Kidney glomerular epithelial cell (primary cell): ENCODE measurements at places on chromosomes 1 and 21.

- no peak for DNase-seq
Observed at GRCh38 chr1:241527146-241527545, 5.0 kb upstream of the KMO start.

DNA sequence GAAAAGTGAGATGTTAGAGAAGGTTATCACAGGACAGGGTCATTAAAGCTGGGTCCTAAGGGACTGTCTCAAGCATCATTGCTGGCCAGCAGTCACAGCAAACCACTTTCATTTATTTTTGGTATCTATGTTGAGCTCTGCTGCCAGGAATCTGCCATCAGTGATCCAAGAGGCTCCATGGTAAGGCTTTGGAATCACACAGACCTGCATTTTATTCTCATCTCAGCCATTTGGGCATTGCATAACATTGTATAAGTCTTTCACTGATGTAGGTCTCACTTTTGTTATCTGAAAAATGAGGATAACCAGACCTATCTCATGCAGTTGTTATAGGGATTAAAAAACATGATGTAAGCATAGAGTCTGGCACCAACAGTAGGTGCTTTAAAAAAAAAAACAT, 77.5 kb downstream of the OMA1 start:
- no peak for DNase-seq

DNA sequence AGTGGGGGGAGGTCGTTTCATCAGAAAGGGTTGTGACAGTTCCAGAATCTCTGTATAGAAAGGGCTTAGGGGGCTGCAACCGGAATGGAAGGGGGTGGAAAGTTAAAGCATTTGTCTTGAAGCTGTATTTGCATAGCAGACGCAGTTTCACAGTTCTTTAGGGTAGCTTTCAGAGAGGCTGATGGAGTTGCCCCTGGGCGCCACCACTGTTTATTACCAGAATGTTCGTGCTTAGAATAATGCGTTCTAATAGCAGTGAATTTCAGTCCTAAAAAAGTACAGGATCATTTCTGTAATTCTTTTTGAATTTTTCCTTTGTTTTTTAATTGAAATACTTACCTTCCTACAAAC, 1.3 kb downstream of the EXO1 start:
- DNase-seq: no peak

GRCh38 chr21:35861661-35862060, 198.7 kb downstream of the SETD4 start:
- DNase-seq: no peak

DNA sequence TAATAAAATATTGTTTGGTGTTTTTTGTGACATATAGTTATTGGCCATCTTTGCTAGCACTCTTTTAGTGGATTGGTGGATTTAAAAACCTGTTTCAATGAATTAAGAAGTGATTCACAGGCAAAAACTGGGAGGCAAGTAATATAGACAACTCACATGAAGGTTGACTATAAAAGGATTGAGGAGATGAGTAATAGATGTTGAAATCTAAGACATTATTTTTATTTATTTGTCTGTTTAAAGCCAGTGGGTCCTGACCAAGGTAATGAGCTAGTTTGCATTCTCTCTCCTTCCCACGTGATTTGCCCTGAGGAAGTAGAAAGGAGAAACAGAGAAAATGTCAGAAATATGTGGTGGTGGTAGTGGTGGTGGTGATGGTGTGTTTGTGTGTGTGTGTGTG, 351.5 kb upstream of the ZP4 start:
- DNase-seq: no peak

DNA sequence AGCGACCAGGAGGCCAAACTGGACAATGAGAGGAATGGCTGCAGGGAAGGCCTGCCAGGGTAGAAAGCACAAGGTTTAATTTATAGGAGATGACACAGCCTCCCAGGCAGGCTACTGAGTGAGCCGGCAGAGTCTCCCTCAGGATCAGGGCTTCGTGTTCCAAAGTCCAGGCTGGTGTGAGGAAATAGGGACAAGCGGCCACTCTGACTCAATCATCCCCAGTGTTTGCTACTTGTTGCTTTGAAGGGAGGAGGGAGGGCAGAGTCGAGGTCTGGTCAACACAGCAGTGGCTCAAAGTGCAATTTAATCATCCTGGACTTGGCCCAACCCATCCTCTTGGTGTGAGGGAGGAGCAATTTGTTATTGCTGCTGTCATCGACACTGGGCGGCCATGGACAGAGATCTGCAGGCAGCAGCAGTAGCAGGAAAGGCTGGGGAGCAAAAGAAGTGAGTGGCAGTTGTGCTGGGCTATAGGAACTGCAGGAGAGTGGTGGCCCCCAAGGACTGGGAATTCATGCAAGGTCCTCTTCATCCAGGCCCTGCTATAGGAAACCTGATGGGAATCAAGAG, 27.5 kb downstream of the TBX15 start:
- DNase-seq: no peak

DNA sequence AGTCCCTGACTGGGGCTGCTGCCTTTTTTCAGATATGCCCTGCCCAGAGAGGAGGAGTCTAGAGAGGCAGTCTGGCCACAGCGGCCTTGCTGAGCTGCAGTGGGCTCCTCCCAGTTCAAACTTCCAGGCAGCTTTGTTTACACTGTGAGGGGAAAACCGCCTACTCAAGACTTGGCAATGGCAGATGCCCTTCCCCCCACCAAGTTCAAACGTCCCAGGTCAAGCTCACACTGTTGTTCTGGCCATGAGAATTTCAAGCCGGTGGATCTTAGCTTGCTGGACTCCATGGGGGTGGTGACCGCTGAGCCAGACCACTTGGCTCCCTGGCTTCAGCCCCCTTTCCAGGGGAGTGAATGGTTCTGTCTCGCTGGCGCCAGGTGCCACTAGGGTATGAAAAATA, 18.3 kb upstream of the C1orf53 start:
- no peak for DNase-seq

GRCh38 chr1:153921080-153921802, 1.5 kb downstream of the GATAD2B start:
- DNase-seq: no peak

DNA sequence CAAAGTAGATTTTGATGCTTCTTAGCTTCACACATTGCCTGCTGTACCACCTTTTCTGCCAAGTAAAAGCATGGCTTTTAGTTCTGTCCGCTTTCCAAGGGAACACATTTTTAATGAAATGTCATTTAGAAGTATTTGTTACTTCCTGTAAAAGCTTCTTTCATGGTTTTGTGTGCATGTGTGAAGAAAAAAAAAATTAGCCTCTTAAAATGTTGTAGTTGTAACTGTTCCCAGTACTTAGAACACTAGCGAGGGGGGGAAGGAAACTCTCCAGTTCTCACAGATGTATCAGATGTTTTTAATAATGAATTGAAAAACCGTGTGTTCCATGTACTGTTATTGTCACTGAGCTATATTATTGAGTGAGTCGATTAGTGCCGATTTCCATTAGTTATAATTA, 568.3 kb upstream of the ADGRL2 start:
- no peak for DNase-seq

DNA sequence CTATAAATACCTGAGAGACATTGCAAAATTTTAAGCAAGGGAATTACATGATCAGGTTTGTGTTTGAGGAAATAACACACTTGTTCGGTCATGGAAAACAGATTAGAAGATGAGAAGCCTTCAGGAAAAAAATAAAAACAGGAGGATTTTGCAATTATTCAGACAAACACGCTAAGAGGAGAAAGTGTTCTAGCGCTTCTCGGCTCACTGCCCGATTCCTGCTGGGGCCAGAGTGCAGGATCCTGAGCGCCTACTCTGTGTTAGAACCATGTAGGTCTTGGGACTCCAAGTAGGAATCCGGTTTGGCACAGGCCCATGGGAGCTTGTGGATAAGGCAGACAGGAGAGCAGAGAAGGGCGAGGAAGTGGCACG, 8.1 kb upstream of the PRELP start:
- DNase-seq: no peak

DNA sequence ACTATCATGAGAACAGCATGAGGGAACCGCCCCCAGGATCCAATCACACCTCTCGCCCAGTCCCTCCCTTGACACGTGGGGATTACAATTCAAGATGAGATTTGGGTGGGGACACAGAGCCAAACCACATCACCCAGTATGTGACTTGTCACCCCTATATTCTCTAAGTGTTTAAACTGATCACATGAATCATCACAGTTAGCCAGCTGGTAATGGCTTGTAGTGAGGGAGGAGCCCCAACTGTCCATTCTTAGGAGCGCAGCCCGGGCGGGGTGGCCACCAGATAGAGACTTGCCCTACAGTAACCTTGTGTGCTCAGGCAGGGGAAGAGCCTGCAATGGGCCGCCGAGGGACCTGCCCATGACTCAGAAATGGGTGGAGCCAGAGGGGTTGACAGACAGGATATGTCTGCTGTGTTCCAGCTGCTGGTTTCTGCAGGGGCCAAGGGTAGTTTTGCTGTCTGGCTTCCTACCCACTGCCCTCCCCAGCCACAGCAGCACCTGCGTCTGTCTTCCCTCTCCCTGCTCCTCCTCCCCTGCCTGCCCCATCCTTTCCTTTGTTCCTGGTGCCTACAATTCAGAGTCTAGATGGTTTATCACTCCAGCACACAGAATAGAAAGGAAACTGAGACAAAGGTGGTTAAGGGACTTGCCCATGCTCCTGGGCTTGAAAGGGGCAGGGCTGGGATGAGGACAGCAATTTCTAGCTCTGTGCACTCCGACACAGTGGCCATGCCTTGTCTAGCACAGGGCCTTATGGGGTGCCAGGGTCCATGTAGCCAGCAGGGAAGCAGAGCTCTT, 9.2 kb downstream of the ABCG1 start:
- peak; percentile 70 for DNase-seq

DNA sequence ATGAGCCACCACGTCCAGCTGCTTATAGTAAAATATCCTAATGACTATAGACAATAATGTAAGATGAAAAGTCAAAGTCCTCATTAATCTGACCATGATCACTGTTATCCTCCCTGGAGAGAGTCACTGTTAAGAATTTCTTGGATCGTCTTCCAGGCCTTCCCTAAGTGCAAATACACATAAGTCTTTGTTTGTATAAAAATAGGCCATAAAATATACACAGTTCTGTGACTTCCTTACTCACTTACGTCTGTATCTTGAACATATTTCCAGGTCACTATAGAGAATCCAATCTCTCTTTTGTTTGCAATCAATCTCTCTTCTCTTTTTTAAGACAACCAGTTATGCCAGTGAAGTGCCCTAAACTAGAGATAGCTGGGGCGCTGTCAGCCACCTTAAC, 89.1 kb upstream of the LYST start:
- no peak for DNase-seq

GRCh38 chr1:243597383-243597782, 252.7 kb downstream of the AKT3 start:
- DNase-seq: no peak

- peak; percentile 99 for DNase-seq
Observed at GRCh38 chr1:33099290-33100118, 18.6 kb downstream of the AZIN2 start.

- DNase-seq: no peak
Observed at GRCh38 chr1:185448591-185449186, 131.6 kb upstream of the IVNS1ABP start.

DNA sequence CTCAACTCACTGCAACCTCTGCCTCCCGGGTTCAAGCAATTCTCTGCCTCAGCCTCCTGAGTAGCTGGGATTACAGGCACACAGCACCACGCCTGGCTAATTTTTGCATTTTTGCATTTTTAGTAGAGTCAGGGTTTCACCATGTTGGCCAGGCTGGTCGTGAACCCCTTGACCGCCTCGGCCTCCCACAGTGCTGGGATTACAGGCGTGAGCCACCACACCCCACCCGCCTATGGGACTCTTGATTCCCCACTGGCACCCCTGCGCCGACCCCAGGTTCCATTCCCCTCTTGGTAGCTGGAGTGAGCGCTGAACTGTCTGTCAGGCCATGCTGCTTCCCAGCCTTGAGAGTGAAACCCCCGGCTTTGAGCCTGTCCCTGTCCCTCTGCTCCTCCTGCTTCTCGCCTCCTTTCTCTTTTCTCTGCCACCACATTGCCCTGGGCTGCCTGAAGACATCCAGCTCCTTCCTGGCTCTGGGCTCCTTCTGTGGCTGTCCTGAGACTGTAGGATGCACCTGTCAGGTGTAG, 48.8 kb downstream of the IER5 start:
- no peak for DNase-seq

DNA sequence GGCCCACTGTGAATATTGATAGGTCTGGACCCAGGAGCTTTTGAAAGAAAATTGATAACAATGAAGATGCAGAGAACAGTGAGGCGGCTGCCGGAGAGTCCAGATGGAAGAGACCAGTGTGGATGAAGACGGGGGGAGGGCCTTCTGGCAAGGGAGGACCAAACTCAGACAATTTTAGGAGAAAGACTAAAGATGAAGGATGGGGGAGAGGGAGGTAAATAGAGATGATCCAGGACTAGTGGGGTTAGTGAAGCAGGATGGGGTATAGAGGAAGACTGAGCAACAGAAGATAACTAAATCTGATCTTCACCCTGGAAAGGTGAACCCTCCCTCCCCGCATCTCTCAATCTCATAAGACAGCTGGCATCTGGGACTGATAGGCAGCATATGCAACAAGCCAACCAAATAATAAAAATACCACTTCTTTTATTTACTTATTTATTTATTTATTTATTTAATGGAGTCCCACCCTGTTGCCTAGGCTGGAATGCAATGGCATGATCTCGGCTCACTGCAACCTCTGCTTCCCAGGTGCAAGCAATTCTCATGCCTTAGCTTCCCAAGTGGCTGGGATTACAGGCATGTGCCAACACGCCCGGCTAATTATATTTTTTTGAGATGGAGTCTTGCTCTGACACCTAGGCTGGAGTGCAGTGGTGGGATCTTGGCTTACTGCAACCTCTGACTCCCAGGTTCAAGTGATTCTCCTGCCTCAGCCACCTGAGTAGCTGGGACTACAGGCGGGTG, 10.5 kb downstream of the EIF3I start:
- DNase-seq: no peak

GRCh38 chr1:64320007-64320406, 116.6 kb downstream of the UBE2U start:
- no peak for DNase-seq

GRCh38 chr21:31382060-31382459, 38.0 kb upstream of the TIAM1 start:
- no peak for DNase-seq

- no peak for DNase-seq
Observed at GRCh38 chr21:19523061-19523460, 1119.5 kb upstream of the TMPRSS15 start.

GRCh38 chr1:146046664-146047063, 25.1 kb upstream of the HJV start:
- DNase-seq: no peak

DNA sequence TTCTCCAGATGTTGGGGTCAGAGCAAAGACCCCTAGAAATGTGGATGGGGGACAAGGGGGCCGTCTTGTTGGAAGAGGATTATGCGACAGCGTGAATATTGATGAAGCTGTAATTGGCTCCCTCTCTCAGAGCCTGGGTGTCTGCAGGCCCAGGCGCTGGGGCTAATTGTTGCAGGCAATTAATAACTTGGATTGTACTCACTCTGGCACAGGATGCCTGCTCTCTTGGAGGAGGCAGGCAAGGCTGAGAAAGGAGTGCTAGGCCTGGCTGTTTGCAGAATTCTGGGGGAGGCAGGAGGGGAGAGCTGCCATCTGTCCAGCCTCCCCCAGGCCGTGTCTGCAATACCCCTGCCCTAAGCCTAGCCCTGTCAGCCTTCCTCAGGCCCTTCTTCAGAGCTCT, 4.1 kb upstream of the DISP3 start:
- DNase-seq: no peak

GRCh38 chr21:38984568-38984967, 178.8 kb downstream of the ETS2 start:
- DNase-seq: no peak
